ENCODE measurements at places on chromosomes 5 and 9.

DNA sequence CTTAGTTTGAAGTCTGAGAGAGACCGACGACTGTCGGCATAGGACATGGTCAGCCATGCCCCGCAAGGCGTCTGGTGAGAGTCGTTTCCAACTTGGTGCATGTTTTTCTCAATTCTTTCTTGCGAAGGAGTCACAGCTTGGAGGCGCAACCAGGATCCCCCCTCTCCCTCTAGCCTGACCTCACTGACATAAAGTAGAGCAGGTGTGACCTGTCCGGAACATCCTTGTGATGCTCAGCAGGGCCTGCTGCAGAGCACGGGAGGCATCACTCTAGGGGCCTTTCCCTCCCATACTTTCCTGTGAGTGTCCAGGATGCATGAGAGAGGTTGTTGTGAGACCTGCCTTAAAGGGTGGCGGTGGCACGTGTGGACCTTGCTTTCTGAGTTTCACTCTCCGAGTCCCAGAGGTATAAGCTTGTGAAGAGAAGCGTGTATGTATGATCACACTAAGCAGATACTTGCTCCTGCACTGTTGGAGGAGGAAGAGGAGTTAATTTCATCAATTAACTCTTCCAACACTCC, 5.0 kb downstream of the TENT4A start:
- no peak for DNase-seq

GRCh38 chr5:154714266-154714986, 40.8 kb upstream of the LARP1 start:
- no peak for DNase-seq

GRCh38 chr9:87499424-87500017, 1.9 kb downstream of the DAPK1 start:
- DNase-seq, result no peak

DNA sequence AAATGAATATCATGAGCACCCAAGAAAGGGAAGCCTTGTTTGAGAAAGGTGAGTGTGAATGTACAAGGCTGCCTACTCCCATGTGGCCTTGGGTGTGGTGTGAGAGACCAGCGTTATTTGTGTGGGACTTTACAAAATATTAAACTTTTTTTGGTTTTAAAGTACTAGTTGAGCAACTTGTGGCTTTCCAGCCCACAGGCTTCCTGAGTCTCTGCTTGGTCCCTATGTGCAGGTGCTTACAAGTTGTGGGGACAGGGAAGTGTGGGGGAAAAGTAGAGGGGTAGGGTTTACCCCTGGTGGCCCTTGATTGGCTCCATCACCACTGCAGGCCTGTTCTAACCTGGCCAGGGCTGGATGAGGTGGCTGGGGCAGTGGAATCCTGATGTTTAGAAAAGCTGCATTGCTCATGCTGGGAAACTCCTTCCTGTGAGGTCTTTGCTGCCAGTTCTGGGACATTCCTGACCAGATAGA, 19.7 kb downstream of the PTTG1 start:
- no peak for DNase-seq

DNA sequence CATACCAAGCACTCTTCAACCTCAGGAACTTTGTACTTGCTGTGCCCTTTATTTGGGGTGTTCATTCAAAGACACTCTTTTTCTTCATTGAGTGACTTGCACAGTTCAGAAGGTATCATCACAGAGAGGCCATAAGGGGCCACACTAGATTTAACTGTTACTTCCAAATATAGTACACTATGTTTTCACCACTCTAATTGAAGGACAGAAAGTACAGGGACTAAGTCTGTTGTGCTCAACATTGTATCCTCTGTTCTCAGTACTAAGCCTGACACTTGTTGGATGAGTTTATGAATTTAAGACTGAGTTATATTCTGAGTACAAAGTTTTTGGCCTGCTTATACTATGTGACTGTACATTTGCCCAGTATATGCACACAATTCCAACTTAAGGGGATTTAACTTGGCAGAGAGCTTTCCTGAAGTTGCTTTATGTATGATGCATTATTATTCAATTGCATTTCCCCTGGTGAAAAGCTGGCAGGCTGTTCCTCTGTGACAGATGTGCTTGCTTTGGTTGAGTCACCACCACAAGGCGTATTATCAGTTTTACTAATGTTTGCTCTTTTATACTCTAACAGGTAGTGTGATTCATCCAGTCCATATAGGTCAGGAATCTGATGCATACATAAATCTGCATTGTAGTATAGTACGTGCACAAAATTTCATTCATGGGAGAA, 714.8 kb downstream of the TLR4 start:
- no peak for DNase-seq

DNA sequence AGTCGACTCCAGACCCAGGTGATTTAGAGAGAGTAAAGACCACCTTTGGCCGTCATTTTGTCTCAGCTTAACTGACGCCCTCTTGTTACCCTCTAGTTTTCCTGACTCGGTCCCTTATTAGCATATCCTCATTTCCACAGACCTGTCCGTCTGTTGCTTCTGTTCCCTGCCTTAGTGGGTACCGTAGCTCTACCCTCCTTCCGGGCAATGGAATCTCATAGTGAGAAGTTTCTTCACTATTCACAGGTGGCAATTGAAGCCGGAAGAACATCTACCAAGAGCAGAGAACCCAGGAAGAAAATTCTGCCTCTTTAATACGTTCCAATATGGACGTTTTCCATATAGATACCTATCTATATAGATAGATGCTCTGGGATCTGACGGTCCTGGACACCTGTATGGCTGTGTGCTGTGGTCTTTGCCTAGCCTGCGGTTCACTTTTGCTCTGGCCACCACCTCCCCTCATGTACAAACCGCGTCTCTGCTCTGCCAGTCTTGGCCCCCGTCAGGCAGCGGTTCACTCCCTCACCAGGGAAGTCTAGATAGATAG, 652 bp upstream of the TMEM161B start:
- peak; percentile 7 for DNase-seq

GRCh38 chr9:79264511-79265355, 307.0 kb upstream of the TLE4 start:
- peak; percentile 87 for DNase-seq

DNA sequence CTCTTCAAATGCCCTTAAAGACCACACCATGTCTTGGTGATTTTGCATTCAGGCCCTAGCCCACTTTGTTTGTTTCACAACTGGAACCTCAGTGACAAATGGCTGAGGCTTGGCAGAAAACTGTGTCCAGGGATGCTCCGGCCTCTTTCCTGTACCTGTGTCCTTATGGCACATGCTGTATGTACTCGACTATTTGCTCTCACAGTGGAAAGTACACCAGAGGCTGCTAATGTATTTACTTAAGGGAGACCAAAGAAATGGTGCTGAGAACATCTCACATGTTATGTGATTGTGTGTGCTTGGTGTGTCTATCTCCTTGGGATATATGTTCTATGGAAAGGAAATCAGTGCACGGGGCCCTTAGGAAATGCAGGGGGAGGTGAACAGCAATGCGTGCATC, 263.3 kb downstream of the GADD45G start:
- no peak for DNase-seq

- DNase-seq, result no peak
Measured at GRCh38 chr5:151087486-151087885, 6.7 kb upstream of the TNIP1 start.

GRCh38 chr9:138052635-138053320, 175.2 kb downstream of the CACNA1B start:
- no peak for DNase-seq

GRCh38 chr9:88523056-88523455, 11.9 kb upstream of the NXNL2 start:
- DNase-seq, result no peak

DNA sequence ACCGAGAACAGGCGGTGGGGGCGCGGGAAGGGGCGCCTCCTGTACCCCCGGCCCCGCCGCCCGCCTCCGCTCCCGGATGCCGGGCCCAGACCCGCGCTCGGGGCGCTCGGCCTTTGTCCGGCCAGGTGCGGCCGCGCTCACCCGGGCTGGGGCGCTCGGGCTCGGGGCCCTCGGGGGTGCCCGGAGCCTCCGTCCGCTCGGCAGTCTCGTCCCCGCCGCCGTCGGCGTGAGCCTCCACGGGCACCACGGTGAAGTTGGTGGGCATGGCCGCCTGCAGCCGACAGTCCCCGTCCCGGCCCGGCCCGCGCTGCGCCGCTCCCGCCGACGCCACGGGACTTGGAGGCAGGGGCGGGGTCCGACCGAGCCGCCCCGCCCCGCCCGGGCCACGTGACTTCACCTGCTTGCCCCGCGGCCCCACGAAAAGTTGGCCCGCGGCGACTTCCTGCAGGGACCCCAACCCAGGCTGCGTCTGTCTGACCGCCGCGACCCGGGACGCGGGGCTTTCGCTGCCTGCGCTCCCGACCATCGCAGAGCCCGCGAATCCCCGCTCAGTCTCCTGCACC, at the start of gene SLC12A7:
TSS of gene SLC12A7 (minus strand) at position 337 of the 563 bp plus-strand sequence. CDS start at position 265, 72 bp downstream.
- DNase-seq, result no peak

- DNase-seq, result peak; percentile 3
Measured at GRCh38 chr5:141040771-141041426, 10.3 kb upstream of the PCDHB1 start.

DNA sequence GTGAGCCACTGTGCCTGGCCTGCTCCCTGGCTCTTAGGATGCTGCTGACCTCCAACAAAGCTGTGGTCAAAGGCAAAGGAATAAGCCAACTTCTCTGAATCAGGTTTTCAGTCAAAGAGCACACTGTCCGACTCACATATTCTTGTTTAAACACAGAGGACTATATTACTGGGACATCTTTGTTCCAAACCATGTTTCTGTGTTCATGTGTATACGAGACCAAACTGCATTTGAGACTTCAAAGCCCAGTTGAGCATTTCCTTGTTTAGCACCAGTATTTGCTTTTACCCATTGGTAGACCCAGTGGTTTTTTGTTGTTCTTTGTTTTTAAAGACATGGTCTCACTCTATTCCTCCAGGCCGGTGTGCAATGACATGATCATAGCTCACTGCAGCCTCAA, 100.2 kb downstream of the SCAI start:
- DNase-seq, result no peak

DNA sequence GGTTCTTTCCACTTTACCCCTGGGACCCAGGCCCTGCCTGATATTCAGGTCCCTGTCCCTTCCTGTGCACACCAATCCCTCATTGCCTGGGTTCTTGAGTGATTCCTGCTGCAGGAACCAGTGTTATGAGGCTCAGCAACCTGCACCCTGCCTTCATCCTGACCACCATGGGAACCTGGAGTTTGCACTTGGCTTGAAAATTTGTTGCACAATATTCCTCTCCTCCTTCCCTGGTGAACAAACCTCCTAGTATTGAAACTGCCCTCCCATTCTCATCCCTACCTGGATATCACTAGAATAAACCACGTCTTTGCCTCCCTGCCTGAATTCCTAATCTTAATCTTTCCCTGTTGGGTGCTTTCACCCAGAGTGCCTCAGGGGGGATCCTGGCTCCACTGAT, 52.1 kb upstream of the AFAP1L1 start:
- DNase-seq, result no peak

DNA sequence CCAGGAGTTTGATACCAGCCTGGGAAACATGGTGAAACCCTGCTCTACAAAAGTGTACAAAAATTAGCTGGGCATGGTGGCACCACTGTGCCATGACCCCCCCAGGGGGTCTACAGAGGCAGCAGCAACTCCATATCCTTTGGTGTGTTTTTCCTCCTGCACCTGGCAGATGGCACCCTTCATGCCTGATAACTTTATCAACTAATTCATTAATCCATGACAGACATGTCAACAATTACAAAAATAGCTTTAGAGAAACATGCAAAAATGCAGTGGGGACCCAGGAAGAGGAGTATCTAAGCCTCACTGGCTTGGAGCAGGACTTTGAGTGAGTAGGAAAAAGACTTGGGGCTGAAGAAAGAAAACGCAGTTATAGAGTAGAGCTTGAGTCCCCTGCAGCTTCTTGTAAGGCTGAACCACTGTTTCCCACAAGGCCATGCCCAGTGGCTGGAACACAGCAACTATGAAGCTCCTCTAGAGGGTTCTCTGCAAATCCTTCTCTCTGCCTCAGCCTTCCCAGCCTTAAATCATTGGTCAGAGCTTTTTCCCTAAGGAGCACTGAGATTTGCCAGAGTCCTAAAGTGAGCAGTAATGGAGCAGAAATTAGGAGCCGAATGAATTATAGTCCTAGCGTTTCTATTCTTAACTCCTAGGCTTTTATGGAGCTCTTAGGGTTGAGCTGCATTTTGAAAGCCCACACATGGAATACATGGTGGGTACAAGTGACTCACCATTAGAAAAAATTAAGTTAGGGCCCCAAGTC, 25.5 kb upstream of the B4GALT1 start:
- DNase-seq, result no peak

- no peak for DNase-seq
Measured at GRCh38 chr5:7474821-7475403, 79.0 kb downstream of the ADCY2 start.

Data from hematopoietic multipotent progenitor cell (in vitro differentiated cells).